ENCODE measurements at places on chromosomes 7 and 10.

GRCh38 chr7:155842496-155843265 lies 30.4 kb upstream of the SHH start:
- DNase-seq: no peak

DNA sequence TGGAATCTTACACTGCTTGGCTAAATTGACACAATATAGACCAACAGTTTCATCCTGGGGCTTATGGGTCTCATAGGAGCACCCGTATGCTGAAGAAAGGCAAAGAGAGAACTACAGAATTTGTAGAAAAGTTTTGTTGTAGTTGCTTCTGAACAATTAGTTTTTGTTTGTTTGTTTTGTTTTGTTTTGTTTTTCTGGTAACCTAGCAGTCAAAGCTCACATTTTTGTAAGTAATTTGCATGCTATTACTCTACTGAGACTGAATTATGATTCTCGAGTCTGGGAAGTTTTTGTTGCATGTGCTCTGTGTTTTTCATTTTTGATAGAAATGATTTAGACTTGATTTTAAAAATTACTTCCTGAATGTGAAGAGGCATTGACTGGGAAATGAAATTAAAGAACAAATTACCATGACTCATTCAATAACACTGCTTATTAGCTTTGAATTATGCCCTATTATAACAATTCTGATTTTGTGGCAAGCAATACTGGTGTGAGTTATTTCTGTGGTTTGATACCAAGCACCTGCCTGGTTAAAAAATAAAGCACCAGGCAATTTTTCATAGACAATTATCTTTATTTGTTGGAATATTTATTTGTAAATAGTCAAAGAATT lies 438 bp downstream of the LSMEM1 start:
- DNase-seq: no peak

DNA sequence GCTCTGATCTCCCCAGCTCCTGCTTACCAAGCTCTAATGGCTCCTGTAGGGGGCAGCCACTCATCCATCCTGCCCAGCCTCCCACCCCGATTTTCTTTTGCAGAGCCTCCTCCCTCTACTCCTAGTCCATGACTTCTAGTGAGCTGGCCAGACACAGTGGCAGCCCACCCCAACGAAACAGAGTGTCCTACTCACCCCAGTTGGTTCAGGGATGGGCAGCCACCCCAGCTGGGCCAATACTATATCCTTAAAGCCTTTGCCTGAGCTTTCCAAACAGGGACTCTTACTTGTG lies 77.1 kb downstream of the GRID1 start:
- DNase-seq: no peak

DNA sequence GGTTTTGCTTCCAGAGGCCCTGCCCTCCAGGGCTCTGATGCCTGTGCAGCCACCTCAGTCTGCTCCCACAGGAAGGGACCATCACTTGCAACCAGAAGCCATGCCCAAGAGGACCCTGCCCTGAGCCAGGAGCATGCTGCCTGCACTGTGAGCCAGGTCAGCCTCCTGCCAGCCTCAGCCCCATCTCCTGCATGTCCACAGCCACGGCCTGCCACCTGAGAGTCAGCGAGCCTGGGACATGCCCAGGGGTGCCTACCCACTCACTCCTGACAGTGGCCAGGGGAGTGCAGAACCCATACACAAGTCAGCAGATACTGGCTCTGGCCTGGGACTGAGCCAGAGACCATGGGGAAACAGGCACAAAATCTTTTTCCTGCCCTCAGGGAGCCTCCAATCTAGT lies 6.6 kb upstream of the KCP start:
- no peak for DNase-seq

- DNase-seq: no peak
Observed at GRCh38 chr10:89838044-89838615, 136.7 kb downstream of the KIF20B start.

DNA sequence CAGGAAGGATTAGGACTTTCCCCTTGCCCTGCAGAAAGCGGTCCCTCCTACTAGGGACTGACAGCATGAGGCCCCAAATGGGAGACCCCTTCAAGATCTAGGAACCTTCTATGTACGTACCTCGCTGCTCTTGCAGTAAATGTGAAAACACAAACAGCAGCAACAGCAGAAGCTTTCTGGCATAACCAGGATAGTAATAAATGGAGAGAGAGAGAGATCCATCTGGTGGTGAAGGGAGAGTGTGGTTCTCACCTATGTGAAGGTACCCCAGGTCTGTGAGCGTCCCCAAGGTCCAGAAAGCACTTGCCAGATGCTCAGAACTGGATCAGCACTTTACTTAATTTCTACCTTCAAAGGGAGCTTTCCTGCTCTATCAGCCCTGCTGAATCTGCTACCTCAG lies 592.7 kb downstream of the PARD3 start:
- no peak for DNase-seq

DNA sequence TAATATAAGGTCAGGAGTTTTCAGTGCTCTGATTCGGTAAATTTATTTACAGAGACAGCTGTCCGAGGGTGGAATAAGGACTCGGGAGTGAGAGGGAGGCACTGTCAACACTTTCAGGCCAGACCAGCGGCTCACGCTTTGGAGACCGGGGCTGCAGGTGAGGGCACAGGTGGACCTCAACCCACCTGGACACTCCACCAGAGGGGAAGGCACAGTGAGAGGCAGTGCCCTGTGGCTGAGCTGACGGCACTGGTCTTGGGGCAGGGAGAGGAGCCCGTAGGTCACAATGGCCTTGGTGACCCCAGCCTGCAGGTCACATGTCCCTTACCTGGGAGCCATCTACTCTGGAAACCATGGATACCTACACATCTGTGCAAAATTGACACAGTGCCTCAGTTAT lies 315.1 kb downstream of the ADARB2 start:
- no peak for DNase-seq

DNA sequence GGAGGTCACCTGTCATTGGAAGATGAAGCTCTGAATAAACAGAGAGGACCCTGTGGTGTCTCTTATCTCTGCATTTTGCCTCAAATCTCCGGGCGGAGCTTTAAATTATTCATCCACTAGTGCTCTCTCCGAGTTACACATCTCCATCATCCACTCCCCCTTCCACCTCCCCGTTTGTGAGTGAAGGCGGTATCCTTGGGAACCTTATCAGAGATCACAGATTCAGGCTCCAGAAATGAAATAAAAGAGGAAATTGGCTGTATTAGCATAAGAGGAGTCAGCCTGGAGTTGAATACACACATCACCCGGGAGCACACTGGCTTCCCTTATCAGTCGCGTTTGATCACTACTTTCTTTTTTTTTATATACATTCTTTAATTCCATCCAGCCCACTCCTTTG lies 1184.8 kb downstream of the GATA3 start:
- no peak for DNase-seq

DNA sequence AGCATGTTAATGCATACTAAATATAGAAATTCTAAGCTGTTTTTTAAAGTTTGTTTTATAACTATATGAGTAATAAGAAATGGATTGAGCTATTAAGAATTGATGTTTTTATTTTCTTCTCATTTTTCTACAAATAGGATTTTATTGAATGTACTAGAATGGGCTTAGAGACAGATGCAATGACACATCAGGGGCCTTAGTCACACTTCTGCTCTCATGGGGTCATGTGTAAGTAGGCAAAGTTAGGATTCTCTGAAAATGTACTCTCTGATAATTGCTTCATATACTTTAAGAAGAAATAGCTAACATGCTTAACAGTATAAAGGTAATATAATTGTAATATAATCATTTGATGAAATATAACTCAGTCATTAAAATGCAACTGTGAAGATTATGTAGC lies 154.6 kb downstream of the ZNF438 start:
- no peak for DNase-seq

DNA sequence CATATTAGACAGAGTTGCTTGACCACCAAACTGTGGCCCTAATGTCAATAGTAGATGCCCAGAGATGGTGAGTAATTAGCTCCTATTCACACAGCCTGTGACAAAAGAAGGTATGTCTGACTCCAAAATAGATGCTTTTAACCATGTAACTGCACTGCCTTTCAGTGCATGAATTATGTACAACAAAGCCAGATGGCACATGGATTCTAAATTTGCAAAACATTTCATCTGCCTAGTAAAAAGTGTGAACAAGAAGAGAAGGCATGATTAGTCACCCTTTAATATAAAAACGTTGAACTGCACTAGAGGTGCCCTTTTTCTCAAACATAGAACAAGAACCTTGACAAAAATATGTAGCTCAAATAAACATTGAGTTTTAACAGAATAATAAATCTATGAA lies 35.5 kb upstream of the PTPRZ1 start:
- DNase-seq: no peak

- DNase-seq: no peak
Observed at GRCh38 chr7:123367484-123368122, 166.8 kb downstream of the IQUB start.

- DNase-seq: no peak
Observed at GRCh38 chr10:34758447-34758996, 56.6 kb downstream of the PARD3 start.

- no peak for DNase-seq
Observed at GRCh38 chr7:8136051-8136730, 125.8 kb downstream of the ICA1 start.

- peak; percentile 48 for DNase-seq
Observed at GRCh38 chr7:155002411-155003091, 373 bp downstream of the PAXIP1 start.

DNA sequence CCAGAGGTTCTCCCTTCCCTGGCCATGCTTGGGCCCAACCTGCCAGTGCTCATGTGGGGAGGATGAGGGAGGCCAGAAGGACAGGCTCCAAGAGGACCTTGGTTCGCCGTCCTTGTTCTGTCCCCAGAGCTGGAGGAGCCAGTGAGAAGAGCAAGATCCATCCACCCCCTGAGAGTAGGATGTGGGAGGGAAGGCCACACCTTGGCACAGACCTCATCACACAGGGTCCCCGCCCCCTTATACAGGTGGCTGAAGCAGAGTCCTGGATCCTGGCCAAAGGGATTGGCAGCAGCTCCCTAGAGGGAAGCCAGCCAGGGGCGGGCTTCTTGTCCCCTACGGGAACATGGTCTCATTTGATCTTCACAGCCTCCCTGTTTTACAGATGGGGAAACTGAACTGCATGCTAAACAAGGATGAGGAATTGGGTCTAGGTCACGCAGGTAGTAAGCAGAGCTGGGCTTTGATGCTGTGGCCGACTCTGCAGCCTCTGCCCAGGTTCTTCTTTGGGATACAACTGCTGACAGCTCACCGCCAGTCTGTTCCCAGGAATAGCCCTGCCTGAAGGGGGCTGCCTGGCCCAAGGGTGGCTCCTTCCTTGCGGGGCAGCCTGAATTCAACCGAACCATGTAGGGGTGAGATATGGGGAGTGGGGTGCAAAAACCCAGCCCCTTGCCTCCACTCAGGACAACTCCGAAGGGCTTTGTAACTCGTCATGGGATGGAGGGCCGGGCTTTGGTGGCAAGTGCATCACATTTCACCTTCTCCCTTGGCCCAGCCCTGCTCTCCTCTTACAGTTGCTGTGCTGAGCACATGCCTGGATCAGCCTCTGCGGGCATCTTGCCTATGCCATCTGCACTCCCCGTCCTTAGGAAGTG lies 62.2 kb upstream of the KDM7A start:
- no peak for DNase-seq

GRCh38 chr10:44385696-44386441 lies 972 bp upstream of the CXCL12 start:
- peak; percentile 7 for DNase-seq
